ENCODE measurements at places on chromosomes 5 and 9.
A peak's percentile ranks its signal among the peaks of the same experiment; 100 is the strongest.

GRCh38 chr9:13532407-13532806 lies 252.9 kb upstream of the MPDZ start:
- DNase-seq = no peak

DNA sequence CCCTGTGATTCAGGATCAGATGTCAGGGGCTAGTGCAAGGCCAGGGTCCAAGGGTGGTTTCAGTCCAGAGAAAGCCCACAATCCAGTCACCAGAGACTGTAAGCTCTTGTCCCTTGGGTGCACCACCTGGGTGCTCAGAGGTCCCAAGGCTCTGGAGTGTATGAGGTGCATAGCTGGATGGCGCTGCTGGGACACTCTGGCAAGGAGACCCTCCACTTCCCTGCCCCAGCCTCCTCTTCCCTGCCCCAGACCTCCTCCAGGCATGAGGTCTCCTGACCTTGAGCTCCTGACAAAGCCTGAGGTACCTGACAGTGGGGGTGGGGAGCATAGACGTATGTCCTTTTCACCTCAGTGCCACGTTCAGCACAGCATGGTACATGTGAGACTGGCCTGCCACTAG lies 7.0 kb downstream of the CSF2 start:
- DNase-seq = no peak

DNA sequence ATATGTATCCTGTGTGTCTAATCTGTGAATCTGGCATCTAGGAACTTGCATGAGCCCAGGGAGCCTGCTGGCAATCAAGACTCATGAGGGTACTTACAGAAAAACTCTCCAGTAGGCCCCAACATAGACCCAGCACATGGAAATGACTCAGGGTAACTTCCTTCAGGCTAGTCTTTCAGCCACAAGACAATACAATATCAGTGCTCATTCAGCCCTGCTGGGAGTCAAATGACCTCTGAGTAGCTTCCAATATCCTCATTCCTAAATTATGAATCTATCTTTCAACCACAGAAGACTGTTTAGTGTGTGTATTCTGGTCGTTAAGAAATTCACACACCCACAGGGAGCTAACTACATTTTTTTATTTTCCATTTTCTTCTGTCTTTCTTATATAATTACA lies 1273.0 kb downstream of the EFNA5 start:
- peak; percentile 99 for DNase-seq

DNA sequence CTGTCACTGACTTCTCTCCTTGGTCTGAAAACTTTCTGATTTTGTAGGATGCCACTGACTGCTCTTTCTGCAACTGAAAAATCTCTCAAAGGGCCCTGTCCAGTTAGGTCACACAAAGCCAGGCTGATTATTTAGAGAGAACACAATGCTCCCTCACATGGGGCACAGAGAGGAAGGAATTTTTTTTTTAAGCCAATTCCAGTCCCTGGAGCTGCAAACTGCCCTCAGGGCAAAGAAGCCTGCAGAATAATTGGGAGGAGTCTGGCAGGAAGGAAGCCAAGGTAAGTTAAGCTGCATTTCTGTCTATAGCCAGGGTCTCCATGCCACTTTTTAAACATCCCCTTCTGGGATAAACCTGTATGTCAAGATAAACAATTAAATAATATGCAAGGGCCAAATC lies 305.5 kb downstream of the ZSWIM6 start:
- no peak for DNase-seq

DNA sequence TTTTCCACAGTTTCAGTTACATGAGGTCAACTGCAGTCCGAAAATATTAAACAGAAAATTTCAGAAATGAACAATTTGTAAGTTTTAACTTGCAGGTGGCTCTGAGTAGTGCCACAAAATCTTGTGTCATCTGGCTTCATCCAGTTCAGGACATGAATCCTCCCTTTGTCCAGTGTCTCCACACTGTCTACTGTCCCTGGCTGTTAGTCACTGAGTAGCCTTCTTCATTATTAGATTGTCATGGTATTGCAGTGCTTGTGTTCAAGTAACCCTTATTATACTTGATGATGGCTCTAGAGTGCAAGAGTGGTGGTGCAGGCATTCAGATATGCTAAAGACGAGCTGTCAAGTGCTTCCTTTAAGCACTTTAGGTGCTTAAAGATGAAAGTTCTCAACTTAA lies 65.3 kb downstream of the CFAP95 start:
- no peak for DNase-seq

DNA sequence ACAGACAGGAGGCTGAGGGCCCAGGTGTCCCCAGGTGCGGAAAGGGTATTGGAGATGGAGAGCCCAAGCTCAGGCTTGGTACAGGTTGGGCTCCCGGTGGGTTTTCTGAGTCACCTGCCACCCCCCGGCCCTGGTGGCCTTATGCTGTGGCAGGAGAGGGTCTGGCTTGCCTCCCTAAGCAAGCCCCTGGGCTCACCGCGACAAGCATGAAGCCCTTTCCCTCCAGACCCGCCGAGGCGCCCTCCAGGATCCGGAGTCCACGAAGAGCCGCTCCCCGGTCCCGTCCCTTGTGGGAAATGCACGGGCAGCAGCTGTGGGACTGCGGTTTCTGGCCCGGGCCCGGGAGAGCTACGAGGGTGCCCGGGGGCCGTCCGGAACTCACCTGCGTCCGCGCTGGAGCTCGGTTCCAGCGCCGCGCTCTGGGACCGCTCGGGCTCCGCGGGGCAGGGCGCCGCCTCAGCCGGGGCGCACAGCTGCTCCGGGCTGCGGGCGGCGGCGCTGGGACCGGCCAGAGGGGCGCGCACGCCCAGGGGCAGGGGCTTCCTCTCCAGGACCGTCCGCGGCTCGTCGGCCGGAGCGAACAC lies 757 bp downstream of the SAPCD2 start:
- DNase-seq = no peak

- DNase-seq = no peak
Measured at GRCh38 chr5:73114044-73114688, 6.2 kb upstream of the TMEM171 start.

GRCh38 chr5:38112938-38113337 lies 145.4 kb upstream of the EGFLAM start:
- no peak for DNase-seq

DNA sequence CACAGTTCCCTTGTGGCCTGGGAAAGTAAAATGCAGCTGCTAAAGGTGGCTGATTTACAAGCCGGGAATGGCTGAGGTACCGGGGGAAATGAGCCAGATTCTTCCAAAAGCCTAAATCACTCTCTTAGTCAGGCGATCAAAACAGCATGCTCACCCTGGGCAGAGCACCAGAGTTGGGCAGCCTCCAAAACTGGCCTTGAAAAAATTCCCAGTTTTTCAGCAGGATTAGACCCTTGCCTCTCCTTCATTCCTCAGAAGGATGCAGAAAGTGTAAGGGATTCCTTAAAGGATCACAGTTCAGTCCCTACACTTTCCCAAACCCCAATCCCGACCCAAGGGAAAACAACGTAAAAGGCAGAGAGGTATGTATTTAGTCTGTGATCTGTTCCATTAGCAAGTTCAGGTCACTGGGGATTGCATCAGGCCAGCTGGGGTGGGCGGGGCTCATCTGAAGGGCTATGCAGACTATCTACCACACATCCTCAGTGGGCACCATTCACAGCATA lies 16.9 kb downstream of the TMEM174 start:
- DNase-seq = no peak

DNA sequence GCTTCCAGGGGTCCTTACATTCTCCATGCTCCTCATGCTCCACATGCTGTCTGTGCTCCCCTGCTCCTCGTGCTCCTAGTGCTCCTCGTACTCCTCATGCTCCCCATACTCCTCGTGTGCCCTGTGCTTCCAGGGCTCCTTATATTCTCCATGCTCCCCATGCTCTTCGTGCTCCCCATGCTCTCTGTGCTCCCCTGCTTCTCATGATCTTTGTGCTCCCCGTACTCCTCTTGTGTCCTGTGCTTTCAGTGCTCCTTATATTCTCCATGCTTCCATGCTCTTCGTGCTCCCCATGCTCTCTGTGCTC lies 51.9 kb downstream of the TRIP13 start:
- no peak for DNase-seq

DNA sequence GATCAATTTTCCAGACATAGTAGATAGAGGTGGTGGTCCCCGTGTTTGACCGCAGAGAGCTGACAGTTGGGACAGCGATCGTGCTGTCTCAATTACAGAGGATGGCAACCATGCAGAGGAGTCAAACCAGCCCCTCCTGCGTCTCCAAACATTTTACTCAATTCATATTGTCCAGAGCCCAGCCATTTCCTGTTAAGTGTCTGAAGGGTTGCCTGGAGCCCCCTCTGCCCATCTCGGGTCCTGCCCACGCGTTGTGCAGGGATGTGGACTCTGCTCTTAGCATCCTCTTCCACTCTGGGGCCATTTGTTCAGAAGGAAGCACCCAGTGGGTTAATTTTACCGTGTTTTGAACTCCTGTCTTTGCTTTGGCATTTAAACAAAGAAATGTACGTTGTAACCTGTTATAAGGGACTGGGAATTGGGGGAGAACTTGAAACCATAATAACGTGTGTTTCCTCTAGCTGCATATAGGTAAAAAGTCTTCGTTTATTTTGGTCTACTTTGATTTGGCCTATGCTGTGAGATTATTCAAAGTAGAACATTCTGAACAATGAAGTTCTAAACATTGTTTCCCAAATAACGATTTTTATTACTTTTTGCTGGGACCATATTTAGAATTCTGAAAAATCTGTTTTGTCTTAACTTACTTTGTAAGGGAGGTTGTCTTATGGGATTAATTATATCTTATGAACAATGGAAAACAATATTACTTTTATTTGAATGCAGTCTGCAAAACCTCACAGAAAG lies 876 bp downstream of the EGFLAM start:
- no peak for DNase-seq

DNA sequence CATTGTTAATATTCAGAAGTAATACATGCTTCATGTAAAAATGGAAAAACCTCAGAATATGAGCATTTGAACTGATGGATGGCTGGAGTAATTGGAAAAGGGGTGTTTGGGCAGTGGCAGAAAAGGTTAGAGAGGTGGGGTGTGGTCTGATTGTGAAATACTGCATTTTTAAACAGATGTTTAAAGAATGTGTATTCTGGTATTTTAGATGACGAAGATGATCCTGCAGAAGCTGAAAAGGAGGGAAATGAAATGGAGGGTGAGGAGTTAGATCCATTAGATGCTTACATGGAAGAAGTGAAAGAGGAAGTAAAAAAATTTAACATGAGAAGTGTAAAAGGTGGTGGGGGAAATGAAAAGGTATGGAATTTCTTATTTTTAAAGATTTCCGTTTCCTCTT lies 18.8 kb downstream of the DDX46 start:
- DNase-seq = no peak

- no peak for DNase-seq
Measured at GRCh38 chr9:22363421-22363887, 83.2 kb upstream of the DMRTA1 start.

- DNase-seq = no peak
Measured at GRCh38 chr9:108569624-108570023, 286.2 kb downstream of the ACTL7B start.

- DNase-seq = no peak
Measured at GRCh38 chr5:115813719-115814118, 2.7 kb downstream of the CDO1 start.

DNA sequence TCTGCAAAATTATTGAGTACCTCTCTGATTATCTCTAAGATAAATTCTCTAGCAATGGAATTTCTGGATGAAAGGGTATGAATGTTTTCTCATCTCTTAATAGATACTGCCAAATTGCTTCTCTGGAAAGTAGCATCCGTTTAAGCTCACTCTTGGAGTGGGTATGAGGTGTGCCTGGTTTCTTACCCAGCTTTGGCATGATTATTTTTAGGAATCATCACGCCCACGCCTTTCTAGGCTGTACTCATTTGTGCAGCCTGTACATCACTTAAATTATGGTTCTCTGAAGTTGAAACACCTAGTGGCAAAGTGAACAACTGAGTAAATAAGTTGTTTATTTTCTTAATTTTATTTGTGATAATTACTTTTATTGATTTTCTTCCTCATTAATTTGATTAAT lies 156.5 kb upstream of the IL12B start:
- DNase-seq = no peak
